Retinal pigment epithelial cell (primary cell): ENCODE measurements at places on chromosomes 4 and X.

DNA sequence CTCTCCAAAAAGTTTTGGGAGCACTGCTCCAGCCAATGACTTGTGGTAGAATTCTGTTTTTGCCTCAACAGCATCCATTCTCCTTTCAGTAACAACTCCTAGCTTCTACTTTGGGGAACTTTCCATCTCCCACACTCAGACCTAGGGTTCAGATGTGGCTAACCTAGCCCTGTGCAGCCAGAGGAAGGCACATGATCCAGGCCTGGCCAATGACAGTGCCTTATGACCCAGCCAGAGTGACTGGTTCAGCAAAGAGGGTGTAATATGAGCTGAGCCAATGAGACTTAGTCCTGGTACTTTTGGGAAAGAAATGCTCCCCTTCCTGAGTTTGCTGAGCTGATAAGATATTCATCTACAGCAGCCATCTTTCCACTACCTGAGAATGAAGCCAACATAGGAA is 5.4 kb upstream of the USP46 start:
- no peak for DNase-seq

DNA sequence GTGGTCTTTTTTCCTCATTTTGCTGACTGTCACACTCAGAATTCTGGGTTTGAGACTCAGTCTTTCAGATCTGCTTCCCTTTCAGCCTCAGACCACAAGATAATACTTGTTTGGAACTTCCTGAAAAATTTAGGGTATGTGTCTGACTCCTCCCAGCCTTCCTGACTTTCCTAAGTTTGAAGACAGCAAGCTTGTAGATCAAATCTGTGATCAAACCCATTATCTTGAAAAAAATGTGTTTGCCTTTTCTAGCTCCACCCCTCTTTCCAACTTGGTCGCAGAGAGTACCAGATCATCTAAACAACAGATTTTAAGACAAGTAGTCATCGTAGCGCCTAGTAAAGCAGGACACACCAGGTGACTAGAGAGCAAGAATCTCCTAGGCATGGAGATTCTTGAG is 9.9 kb downstream of the BCAP31 start:
- DNase-seq, result no peak

GRCh38 chr4:120156120-120156718 is 89.6 kb upstream of the MAD2L1 start:
- peak; percentile 51 for DNase-seq

DNA sequence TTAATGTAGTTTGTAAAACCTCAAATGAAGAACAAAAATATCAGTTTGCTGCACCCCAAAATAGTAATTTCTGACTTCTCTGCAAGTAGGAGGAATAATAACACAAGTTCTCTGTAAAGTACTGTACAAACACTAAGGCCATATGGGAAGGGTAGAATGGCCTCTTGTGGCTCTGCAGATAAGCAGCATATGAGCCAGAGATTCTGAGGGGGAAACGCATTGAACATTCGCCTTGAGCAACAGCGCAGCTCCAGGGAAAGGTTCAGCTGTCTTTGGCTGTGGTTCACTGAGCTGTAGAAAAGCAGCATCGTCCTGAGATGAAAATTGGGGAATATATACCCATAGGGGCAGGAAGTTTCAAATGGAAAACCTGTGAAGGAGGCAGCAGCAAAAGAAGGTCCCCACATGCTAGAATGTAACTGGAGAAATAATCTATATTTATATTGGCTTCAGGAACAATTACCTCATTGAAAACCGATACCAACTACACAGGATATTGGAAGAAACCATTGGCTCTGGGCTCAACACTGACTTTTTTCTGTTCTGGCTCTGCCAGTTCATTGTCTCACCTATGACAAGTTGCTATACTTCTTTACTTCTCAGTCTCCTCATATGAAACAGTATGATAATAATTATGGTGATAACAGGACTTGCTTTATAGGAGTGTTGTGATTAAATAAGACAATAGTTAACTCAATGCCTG is 357.6 kb upstream of the CPEB2 start:
- no peak for DNase-seq

- peak; percentile 12 for DNase-seq
Measured at GRCh38 chr4:182643801-182644682, 273.1 kb downstream of the DCTD start.

GRCh38 chrX:150081076-150081475 is 142.8 kb upstream of the EOLA2 start:
- DNase-seq, result no peak

- DNase-seq, result peak; percentile 70
Measured at GRCh38 chr4:38621028-38621684, 42.8 kb upstream of the KLF3 start.

- no peak for DNase-seq
Measured at GRCh38 chrX:106468433-106468832, 143.3 kb upstream of the RADX start.
